ENCODE measurements at places on chromosomes 11 and 22. TPM values are rescaled to one million over a fixed set of nuclear protein-coding genes. Genes with fewer than 3 reads are reported as not detected.

The OR2AG1 gene
- not detected for polyA plus RNA-seq

The SPON1 gene
- polyA plus RNA-seq, result 101 TPM

The WNT11 gene
- 6.3 TPM for polyA plus RNA-seq

The DRD4 gene
- 1.7 TPM for polyA plus RNA-seq

The ARFGAP3 gene
- 44.8 TPM for polyA plus RNA-seq

The MRGPRE gene
- not detected for polyA plus RNA-seq

The HBG2 gene
- 1,504 TPM for polyA plus RNA-seq

The SYT12 gene
- 0.47 TPM for polyA plus RNA-seq

Measured in left renal pelvis (tissue), 4 donors.